ENCODE measurements at places on chromosomes 7 and 10.

DNA sequence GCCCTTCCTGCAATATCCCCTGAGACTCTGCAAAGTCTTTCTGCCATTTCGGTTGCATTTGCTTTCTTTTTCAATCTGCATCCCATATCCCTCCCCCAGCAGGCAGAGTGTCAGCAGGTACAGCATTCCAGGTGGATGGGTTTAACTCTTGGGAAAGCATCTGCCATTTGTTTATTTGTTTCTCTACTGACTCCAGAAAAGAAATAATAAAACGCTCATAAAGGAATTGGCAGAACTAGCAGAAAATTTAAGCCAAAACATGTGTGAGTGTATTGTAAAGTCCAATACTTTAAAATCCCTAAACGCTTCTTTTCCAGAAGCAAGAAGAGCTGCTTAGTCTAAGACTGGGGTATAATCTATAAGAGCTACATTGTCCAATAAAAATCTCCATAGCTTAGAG lies 393.8 kb downstream of the TNS3 start:
- DNase-seq, result no peak

- peak; percentile 71 for DNase-seq
These were observed 45.1 kb downstream of the DPY19L1 start for GRCh38 chr7:34991938-34992840.

GRCh38 chr10:104617831-104618230 lies 23.3 kb upstream of the SORCS3 start:
- DNase-seq, result no peak

- no peak for DNase-seq
These were observed 82.8 kb downstream of the MKI67 start for GRCh38 chr10:128043259-128044045.

- no peak for DNase-seq
These were observed 162.8 kb upstream of the NFE2L3 start for GRCh38 chr7:25989140-25989705.

DNA sequence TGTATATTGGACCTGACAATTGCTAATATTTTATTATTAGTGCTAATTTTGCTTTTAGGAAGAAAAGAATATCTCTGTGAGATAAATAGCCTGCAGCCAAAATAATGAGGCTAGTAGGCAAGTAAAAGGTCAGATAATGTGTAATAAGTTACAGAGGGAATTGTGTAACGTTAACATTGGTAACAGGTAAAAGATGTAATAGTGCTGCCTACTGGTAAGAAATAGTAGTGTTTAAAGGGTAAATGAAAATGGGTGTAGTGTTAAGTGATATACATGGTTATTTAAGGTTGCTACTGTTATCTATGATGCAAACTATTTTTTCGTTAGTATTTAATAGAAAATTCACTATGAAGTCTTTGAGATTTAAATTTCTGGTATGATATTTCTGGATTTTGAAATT lies 9.2 kb upstream of the FOXP2 start:
- no peak for DNase-seq

DNA sequence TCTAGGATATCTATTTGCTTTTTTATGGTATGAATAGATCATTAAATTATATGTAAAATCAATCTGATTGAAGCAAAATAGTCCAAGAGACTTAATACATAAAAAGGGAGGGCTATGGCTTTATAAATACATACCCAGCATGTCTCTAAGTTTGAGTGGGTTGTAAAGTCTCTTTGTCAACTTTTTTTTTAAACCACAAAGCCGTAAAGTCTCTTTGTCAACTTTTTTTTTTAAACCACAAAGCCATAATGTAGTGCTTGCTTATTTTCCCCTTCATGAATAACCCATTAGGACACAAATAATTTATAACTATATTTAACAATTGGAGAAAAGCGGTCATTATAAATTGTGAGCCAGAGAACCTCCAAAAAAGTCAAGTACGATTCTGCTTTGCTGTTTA lies 5.7 kb downstream of the HECTD2 start:
- DNase-seq, result no peak
